ENCODE measurements at places on chromosomes 2 and 18.
A peak's percentile ranks its signal among the peaks of the same experiment; 100 is the strongest.

- peak; percentile 78 for DNase-seq
Measured at GRCh38 chr2:74835831-74836674, 2.1 kb downstream of the HK2 start.

- DNase-seq, result no peak
Measured at GRCh38 chr2:231384970-231385369, 10.5 kb upstream of the B3GNT7 start.

DNA sequence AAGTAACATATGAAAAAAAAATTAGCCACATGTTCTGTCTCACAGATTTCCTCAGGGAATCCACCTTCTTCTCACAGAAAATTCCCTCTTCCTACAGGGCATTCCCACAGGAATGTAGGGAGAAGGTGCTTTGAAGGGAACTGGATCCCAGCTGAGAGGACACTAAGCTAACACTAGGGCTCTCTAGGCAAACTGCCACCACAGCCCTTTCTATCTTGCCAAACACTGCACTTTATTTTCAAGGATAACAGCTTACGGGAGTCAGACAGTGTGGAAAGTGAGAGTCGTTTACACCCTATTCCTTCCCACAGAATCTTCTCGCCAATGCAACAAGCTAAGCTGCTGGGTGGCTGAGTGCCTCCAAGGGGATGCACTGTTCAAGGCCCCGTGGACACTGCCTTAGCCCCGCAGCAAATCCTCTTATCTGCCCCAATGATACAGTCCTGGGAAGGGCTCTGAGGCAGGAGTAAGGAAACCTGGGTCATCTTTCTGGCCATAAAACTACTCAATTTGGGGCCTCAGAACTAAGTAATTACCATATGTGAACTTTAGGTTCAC lies 76.9 kb downstream of the CCDC93 start:
- no peak for DNase-seq

DNA sequence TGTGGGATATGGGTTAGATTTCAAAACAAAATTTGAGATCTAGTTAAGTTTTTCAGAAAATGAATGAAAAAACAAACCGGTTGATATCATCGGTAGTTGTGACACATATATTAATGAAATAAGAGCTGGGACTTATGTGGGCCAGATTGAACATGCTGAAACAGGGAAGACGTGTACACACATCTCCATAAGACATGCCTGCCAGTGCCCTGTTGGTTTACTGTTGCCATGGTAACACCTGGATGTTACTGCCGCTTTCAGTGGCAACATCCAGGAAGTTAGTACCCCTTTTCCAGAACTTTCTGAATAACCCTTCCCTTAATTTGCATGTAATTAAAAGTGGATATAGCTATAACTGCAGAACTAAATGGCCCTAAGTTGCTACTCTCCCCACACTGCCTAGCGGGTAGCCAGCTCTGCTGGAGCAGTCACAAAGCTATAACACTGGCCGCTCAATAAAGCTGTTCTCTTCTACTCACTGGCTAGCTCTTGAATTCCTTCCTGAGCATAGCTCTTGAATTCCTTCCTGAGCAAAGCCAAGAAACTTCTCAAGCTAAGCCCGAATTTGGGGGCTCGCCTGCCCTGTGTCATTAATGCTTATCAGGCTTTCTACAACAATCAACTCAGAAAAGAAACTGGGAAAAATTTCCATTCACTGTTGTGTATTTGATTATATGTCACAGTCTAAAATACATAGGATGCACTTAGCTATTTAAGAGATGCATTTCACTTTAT lies 776.3 kb upstream of the CDH7 start:
- DNase-seq, result no peak

DNA sequence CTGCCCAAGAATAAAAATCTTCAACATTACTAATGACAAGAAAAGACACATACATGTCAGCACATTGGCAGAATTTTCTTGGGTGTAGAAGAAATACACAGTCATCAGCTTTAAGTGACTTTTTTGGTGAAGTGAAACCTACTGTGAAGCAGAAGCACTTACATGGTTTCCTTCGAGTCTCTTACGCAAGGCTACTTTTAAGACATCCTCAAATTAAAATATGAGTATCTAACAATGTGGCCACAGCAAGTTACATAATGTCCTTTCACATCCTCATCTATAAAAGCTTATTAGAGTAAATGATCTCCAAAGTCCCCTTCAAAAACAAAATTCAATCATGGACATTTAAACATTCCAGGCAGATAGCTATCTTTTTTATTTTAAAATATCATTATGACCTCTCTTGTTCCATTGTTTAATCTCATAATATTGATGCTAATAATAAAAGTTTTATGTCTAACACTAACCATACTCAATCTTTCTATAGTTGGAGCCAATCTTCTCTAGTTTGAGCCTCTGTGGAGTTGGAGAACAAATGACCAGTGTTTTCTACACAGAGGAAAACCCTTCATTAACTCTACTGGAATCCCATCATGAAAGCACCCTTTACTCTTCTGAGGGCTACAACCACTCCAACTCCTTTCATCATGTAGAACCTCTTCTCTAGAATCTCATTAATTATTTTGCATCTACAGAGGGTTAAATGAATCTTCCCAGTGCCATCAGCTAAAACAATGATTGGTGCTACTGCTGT lies 182.2 kb upstream of the ZFP36L2 start:
- peak; percentile 36 for DNase-seq

Data from GM13977 (cell line).